ENCODE measurements at places on chromosomes 7 and 10. TPM values are rescaled to one million over a fixed set of nuclear protein-coding genes. Genes with fewer than 3 reads are reported as not detected.

The TUBGCP2 gene
- 67.9 TPM for total RNA-seq

The IKZF1 gene
- 226 TPM for total RNA-seq

The AMZ1 gene
- total RNA-seq = not detected

The INHBA gene
- total RNA-seq = not detected

The VAX1 gene
- not detected for total RNA-seq
